ENCODE measurements at places on chromosomes 13 and 19.

DNA sequence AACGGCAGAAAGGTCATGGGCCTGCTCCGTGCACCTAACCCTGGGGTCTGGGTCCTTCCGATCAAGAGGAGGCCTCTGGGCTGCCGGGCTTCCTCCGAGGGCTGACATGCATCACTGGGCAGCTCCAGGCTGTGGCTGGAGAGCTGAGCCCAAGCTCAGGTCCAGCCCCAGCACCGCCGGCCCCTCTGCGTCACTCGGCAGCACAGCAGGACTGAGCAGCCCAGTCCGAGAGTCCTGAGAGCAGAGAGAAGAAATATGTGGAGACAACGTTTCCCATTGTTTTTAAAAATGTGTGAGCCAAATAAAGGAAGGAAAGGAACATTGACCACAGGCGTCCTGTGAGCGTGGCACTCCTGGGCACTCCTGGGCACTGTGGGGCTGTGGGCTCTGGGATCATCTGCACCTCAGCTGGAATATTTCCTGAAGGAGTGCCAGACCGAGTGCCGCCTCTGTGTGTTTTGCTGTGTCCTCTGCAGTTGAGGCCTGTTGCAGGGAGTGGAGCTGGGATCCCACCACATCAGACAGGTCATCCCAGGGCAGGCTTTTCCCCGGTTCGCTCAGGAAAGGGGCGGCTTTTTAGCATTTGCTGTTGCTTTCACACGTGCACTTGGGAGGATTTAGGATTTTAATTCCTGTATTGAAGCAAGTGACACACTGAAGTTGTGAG is 37.8 kb upstream of the TFDP1 start:
- no peak for DNase-seq

- DNase-seq: no peak
These were observed 165.1 kb downstream of the COG6 start for GRCh38 chr13:39820606-39821005.

GRCh38 chr13:113927661-113928581 is 46.0 kb downstream of the C13orf46 start:
- no peak for DNase-seq

- DNase-seq: no peak
These were observed 1.9 kb upstream of the ISYNA1 start for GRCh38 chr19:18439910-18440237.

- DNase-seq: no peak
These were observed 22.3 kb downstream of the TMEM161A start for GRCh38 chr19:19115954-19116353.

DNA sequence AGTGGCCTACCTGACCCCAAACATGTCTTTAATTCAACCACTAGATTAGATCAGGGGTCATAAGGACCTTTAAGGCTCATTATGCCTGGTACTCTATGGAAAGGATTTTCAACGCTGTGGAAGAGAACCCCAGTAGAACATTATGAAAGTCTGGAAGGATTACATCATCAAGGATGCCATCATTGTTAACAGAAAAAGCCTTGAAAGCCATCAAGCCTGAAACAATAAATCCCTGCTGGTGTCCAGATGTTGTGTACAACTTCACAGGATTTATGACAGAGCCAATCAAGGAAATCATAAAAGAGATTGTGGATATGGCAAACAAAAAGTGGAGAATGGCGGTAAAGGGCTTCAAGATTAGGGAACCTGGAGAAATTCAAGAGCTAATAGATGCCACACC is 59.7 kb downstream of the NAA16 start:
- no peak for DNase-seq

- no peak for DNase-seq
These were observed 17.5 kb downstream of the KANK2 start for GRCh38 chr19:11179716-11180297.

All from activated CD8-positive, alpha-beta memory T cell treated with anti-CD3 and anti-CD28 coated beads for 1 hour (primary cell).